Posterior cingulate gyrus (tissue), 11 donors: ENCODE measurements at places on chromosomes 1 and 21.

- no peak for DNase-seq
Measured at GRCh38 chr21:44052830-44053226, 40.7 kb downstream of the TRAPPC10 start.

DNA sequence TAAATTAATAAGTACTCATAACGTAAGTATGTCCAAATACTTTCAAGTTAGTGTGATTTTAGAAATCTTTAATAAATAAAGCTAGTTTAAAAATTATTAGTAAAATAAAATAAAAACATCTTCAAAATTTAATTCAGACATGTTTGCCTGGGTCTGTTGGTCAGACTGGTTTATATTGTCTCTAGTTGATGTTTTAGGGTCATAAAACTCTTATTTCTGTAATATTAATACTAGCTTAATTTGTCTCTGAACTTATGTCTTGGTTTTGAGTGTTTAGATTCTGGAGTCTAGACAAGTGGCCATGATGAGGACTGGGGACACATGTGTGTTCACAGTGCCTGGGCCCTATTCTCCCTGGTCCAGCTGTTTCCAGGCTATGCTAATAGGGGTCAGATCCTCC is 184.5 kb upstream of the TNR start:
- no peak for DNase-seq

GRCh38 chr1:99176753-99177152 is 87.5 kb upstream of the PLPPR4 start:
- DNase-seq = no peak

GRCh38 chr21:32578107-32578691 is 7.1 kb downstream of the TCP10L start:
- DNase-seq = peak; percentile 84

- DNase-seq = no peak
Measured at GRCh38 chr1:91751275-91751674, 134.7 kb downstream of the TGFBR3 start.

- DNase-seq = no peak
Measured at GRCh38 chr21:39319814-39320332, 6.4 kb upstream of the BRWD1 start.

DNA sequence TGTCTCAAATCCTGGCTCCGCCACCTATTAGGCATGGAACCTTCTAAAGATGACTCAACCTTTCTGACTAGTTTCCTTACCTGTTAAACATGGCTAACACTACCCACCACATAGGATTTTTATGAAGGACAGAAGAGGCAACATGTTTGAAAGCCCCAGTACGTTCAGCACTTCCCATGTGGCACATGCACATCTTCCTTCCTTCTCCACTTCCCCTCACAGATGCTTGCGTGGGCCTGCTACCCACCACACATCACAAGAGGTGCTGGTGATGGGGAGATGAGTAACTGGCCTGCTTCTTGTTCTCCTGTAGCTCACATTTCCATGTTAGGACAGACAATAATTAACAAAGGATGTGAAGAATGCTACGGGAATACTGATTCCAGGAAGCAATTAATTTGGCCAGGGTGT is 7.1 kb downstream of the ZBTB21 start:
- DNase-seq = no peak

GRCh38 chr1:166017395-166017794 is 149.4 kb downstream of the FAM78B start:
- DNase-seq = no peak

- DNase-seq = no peak
Measured at GRCh38 chr21:27219068-27219467, 252.2 kb upstream of the ADAMTS5 start.

- no peak for DNase-seq
Measured at GRCh38 chr1:100478816-100479215, 59.1 kb upstream of the GPR88 start.

GRCh38 chr21:44934797-44935532 is 4.9 kb upstream of the SLX9 start:
- peak; percentile 63 for DNase-seq

DNA sequence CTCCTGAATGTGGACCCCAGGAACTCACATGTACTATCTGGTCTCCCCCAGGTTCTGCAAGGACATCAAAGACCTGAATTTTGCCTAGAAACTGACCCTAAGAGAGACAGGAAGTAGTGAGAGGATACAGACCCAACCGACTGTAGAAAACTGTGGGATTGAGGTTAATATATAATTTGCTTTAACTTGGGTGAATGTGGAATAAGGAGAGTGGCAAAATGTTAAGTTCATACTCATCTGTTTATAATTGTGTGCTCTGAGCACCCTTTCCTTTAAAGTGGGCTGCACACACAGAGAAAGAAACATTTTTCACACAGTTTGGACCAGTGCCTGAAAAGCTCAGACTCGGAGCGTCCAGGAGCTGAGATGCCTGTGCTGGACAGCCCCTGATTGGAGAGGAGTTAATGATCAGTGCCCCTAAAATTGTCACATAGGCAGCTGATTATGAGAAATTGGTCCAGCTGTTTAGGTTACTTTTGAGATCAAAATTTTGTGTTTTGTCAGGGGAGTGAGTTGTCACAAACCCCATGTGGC is 37.2 kb downstream of the ROR1 start:
- no peak for DNase-seq
